ENCODE measurements at places on chromosomes 11 and 22.

GRCh38 chr22:29838599-29838956 lies 504 bp upstream of the ASCC2 start:
- DNase-seq, result no peak

GRCh38 chr11:61034704-61035525 lies 63.4 kb downstream of the CD6 start:
- DNase-seq, result no peak

GRCh38 chr11:117814766-117815261 lies 9.7 kb downstream of the FXYD2 start:
- peak; percentile 76 for DNase-seq

- no peak for DNase-seq
Measured at GRCh38 chr11:127247261-127247851, 246.8 kb upstream of the KIRREL3 start.

DNA sequence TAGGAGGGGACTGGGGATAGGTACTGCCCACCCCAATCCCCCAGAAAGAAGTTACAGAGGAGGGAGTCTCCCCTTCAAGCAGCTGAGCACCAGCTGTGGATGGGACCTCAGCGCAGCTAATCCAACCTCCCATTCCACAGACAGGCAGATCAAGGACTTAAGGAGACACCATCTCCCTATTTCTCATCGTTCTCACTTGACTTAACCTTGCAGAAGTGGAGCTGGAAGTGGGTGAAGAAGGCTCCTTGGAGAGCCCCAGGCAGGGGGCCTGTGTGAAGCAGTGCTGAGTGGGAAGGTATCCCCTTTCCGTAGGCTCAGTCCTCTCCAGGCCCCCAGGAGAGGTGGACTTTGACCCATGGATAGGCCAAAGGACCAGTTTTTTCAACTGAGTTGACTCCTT lies 27.3 kb downstream of the USP35 start:
- no peak for DNase-seq

- DNase-seq, result no peak
Measured at GRCh38 chr22:30284666-30285065, 4.6 kb downstream of the CASTOR1 start.
